ENCODE measurements at places on chromosomes 16 and 17.

DNA sequence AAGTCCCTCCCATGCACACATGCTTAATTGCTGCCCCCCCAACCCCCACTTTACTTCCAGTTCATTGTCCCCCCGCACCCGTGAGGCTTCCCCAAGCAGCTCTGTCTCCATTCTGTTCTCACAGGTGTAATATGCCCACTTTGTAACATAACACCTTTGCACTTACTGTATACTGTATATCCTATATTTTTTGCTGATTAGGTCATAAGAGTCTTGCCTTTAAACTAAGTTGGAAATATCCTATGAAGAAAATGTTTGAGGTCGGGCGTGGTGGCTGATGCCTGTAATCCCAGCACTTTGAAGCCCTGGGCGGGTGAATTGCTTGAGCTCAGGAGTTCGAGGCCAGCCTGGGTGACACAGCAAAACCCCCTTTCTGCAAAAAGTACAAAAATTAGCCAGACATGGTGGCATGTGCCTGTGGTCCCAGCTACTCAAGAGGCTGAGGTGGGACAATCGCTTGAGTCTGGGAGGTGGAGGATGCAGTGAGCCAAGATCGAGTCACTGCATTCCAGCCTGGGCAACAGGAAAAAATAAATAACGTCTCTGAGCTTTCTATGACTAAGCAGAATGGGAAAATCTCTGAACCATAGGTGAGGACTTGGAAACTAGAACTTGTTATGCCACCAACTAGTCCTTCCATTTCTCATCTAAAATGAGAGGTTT, 76.1 kb downstream of the TNRC6C start:
- no peak for DNase-seq

GRCh38 chr16:8931859-8932258, 31.8 kb downstream of the USP7 start:
- DNase-seq, result peak; percentile 15

DNA sequence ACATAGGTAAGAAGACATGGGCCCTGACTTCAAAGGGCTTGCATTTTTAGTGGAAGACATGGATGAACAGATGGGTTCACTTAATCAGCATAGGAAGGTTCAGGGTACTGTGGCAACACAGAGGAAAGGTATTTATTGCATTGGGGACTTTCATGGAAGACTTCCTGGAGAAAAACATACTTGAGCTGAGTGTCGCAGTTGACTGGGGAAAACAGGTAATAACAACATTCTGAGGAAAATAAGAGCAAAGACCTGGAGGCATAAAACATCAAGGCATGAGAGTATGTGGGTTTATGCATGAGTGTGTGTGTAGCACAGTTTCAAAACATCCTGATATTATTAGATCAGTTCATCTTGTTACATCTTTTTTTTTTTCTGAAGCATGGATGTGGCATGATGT, 82.7 kb downstream of the MAP2K6 start:
- no peak for DNase-seq

- DNase-seq, result no peak
Measured at GRCh38 chr16:81263470-81264220, 25.2 kb downstream of the BCO1 start.

GRCh38 chr16:12917653-12918052, 16.3 kb downstream of the SHISA9 start:
- no peak for DNase-seq

DNA sequence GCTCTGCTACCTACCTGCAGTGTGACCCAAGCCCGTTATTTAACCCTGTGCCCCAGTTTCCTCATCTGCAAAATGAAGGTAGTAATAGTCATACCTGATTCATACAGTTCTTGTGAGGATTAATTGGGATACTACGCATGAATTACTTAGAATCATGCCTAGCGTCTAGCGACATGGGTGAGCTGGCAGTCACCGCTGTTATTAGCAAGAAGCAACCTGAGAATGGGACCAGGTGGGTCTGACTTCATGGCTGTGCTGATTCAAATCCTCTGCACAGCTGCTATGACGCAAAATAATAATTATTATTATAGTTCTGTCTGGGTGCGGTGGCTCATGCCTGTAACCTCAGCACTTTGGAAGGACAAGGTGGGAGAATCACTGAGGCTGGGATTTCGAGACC, 7.9 kb downstream of the SOCS1 start:
- DNase-seq, result no peak

DNA sequence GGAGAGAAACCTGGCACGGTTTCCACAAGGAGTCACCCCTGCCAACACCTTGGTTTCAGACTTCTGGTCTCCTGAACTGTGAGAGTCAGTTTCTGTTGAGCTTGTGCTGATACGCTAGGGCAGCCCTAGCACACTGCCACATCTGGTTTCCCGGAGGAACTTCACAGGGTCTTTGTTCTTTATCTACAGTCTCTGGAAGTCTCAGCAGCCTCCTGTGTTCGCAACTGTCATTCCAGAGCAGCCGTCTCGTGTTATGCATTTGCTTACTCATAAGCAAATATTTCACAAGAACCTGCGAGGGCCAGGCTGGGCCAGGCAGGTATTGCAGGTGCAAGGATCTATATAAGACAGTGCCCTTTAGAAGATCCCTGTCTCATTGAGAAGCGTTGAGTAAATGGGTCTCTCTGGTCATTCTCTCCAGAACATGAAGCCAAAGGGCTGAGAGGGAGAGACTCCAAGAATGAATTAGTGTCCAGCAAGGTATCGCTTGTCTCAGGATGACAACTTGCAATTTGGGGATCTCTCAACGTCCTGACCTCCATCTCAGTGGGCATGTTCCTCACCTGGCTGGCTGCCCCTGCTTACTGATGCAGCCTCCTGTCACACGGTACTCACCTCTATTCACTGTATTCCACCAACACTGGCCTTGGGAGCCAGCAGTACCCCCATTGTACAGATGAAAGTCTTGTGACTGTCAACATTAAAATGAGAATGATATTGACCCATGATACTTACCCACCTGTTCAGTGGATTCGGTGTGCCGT, 141.2 kb downstream of the WWOX start:
- DNase-seq, result no peak

DNA sequence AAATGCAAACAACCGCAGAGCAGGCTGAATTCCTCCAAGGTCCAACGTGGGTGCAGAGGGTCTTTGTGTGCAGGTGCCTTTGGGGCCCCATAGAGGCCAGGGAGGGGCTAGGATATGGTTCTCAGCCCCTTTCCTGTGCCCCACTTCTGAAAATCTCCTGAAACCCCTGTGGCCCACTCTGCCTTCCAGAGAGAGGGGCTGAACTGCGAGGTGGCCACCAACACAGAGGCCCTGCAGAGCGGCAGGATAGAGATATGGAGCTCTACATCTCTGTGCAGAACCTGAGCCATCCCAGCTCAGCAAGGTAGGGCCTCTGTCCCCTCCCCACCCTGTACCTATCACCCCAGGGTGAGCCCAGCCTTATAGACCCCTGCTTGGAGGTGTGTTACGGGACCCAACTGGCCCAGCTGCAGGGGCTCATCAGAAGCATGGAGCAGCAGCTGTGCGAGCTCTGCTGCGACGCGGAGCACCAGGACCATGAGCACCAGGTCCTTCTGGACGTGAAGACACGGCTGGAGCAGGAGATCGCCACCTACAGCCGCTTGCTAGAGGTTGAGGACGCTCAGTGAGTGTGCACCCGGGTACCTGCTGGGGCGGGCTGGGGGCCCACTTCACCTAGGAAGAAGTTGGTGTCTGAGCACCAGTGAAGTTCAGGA, 5.5 kb downstream of the USP6 start:
- no peak for DNase-seq

DNA sequence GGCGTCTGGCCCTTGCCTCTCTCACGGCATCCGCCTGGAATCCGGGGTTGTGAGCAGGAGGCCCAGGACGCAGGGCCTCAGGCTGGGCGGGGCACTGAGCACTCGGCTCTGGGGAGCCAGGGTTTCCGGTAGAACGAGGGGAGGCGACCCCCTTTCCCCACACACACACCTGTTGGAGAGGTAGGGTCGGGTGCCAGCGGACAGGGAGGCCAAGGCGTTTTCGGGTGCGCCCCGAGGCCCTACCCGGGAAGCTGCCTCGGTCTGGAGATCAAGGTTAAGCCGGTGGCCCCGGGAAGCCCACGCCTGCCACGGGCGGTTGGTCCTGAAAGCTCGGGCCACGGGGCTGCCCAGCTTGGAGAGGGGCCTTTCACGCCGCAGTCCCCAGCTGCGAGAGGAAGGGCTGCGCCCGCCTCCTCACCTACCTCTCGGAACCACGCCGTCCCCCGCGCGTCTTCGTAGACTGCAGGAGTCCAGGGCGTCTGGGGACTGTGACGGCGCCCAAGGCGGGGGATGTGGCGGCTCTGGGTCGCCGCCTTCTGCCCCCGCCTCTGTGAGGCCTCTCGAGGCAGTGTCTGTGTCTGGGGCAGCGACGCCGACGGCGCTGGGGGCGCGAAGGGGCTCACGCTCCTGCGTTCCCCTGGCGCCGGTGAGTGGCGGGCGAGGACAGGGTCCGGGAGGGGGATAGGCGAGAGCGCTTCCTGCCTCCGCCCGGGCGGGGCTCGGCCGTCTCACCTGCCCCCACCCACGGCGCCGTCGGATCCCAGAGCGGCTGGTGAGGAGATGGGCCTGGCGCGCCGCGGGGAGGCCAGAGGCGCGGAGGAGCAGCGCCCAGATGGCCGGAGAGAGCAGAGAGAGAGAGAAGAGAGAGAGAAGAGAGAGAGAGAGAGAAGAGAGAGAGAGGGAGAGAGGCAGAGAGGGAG, 20.3 kb upstream of the HOXB9 start:
- DNase-seq, result no peak

GRCh38 chr16:85027349-85027957, at the start of gene KIAA0513:
TSS of gene KIAA0513 (plus strand) at chr16:85027795. CDS start at chr16:85067072, 39,277 bp downstream.
- DNase-seq, result peak; percentile 96
